Femur (tissue), 1 donor: ENCODE measurements at places on chromosomes 6 and 20.

DNA sequence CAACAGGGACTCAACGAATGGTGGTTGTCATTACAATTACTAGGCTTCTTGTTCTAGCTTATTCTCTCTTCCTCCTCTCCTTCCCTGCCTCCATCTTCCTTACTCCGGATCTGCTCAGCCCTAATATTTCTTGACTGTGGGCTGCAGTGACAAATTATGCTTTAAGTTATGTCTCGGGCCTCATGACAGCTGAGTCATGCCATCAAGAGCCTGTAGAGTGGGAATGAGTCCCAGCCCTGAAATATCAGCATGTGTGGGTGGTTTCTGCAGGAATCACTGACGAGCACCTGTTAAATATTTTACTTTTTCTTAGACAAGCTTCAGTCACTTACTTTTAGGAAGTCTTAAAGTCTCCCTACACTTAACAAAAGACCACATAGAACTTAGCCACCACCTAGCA, 83.1 kb upstream of the CBLN4 start:
- DNase-seq, result no peak

GRCh38 chr6:142530566-142530965, 228.8 kb downstream of the ADGRG6 start:
- DNase-seq, result no peak

DNA sequence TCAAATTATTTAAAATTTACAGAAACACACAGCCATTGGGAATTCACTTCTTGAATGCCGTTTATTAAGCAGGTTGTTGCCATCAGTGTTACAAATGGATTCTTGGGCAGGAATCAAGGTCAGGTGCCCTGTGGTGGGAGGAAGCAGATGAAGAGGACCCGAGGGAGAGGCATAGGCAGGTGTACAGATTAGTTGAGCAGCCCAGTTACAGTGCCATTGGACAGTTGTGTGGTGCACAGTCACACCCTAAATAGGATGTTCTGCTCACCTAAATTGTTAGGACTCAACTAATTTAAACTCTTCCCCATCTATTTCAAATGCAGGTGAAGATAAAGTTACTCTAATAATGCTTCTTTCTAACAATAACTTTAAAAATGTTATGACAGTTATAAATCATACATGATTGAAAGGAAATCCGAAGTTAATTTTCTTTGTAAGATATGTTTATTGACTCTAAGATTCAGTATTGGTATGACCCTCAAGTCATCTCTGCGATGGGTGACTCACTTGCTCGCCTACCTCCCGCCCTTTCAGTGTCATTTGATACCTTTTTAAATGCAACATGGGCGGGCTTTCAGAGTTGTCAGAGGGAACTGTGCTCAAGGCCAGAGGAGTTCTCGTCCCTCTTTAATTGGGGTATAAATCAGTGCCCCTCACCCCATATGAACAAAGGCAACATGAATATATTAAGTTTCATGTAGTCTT, 35.1 kb downstream of the DSE start:
- peak; percentile 53 for DNase-seq

- no peak for DNase-seq
These were observed 37.7 kb downstream of the MAP3K4 start for GRCh38 chr6:161029195-161029809.

DNA sequence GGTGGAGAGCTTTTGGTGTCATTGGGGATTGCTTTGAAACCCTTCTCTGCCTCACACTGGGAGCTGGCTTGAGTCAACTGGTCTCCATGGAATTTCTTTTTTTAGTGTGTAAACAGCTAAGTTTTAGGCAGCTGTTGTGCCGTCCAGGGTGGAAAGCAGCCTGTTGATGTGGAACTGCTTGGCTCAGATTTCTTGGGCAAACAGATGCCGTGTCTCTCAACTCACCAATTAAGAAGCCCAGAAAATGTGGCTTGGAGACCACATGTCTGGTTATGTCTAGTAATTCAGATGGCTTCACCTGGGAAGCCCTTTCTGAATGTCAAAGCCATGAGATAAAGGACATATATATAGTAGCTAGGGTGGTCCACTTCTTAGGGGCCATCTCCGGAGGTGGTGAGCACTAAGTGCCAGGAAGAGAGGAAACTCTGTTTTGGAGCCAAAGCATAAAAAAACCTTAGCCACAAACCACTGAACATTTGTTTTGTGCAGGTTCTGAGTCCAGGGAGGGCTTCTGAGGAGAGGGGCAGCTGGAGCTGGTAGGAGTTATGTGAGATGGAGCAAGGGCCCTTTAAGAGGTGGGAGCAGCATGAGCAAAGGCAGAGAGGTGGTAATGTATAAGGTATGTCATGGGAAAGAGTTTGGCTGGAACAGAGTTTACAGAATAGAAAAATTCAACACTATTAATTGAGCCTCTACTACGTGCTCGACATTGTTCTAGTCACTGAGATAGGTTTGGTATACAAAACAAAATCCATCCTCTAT, 31.2 kb downstream of the SRSF3 start:
- peak; percentile 71 for DNase-seq

DNA sequence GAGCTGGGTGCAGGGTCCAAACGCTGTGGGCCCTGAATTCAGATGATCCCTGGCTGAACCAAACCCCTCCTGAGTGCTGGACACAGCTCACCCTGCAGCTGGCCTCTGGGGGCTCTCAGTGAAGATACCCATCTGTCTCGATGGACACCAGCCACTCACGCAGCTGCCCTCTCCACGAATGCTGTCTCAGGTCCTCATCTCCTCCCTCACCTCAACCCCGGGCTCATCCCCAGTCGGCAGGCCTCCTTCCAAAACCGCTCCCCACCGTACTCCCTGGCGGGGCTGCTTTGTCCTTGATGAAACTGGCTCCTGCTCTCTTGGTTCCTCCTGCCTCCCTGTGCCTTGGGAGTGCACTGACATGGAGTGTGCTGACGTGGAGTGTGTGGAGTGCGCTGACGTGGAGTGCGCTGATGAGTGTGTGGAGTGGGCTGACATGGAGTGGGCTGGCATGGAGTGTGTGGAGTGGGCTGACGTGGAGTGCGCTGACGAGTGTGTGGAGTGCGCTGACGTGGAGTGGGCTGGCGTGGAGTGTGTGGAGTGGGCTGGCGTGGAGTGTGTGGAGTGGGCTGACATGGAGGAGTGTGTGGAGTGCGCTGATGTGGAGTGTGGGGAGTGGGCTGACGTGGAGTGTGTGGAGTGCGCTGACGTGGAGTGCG, 4.1 kb upstream of the YTHDF1 start:
- DNase-seq, result no peak

GRCh38 chr6:125486881-125487280, 185.1 kb upstream of the HDDC2 start:
- no peak for DNase-seq

DNA sequence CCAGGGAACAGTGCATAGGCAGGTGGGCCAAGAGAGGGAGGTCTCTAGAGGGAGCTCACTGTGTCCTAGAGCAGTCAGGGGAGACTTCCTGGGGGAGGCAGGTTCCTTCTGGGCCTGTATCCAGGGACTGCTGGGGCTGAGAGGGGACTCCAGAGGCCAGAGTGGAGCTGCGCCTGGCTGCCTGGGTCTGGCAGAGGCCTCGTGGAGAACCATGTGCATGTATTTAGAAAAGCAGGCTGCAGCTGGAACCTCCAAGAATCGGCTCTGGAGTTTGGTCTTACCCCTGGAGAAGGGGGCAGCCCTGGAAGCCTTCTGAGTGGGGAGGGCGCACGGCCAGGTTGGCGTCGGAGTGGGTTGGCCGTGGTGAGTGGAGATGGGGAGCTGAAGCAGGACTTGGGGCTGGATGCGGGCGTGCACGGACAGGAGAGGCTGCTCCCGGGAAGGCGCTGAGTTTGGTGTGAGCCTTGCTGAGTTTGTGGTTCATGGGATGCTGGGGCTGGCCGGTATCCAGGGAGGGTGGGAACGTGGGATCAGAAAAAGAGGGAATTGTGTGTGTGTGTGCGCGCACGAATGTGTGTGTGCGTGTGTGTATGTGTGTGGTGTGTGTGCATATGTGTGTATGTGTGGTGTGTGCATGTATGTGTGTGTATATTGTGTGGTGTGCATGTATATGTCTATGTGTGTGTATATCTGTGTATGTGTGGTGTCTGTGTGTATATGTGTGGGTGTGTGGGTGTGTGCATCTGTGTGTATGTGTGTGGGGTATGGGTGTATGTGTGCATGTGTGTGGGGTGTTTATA, 10.8 kb downstream of the VSTM2L start:
- no peak for DNase-seq

DNA sequence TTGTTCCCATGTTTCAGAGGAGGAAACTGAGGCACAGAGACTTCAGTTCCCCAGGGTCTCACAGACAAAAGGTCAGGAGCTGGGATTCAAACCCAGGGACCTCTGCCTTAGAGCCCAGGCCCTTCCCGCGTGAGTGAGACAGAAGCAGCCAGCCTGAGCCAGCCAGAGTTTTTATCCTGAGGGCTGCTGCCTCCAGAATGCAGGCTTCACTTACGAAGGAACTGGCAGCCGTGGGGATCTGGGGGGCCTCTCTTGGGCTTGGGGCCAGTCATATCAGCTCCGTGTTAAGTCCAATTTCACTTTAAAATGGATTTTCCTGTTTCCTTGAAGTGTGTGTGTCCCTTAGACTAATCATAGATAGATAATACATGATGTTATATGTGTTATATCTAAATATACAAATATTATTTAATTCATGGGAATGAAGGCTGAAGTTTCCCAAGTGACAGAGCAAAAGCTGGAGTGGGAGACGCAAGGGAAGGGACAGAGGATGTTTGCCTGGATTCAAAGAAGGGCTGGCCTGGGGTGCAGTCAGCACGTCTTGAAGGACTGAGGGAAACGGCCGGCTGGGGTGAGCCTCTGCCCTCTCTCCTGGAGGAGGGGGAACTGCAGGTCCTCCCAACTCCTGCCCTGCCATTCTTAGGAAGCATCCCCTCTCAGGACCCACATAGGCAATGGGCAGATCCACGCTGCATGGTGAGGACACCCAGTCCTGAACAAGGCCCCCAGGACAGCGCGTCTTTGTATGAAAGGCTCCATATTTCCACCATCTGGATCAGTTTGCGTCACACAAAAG, 320.1 kb downstream of the CDH4 start:
- DNase-seq, result no peak

- DNase-seq, result peak; percentile 7
These were observed 198.1 kb downstream of the DLL1 start for GRCh38 chr6:170092826-170093225.

DNA sequence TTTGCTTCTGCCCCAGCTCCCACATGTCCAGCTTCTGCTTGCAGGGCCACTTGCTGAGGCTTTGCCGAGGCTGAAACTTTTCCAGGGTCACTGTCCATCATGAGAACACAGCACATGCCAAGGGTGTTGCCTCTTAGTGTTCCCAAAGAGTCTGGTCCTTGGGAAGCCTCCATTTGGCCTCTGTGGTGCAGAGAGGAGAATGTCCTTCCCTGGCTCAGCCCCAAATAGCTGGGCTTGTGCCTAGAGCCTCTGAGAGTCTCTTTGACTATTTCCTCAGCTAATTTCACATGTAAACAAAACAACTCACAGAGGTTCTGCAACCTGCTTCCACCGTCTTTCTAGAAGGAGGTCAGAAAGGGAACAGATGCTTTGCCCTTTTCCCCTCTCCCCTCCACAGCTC, 40.4 kb upstream of the RAB23 start:
- peak; percentile 60 for DNase-seq

- DNase-seq, result no peak
These were observed 17.9 kb upstream of the THEMIS start for GRCh38 chr6:127918506-127919427.

DNA sequence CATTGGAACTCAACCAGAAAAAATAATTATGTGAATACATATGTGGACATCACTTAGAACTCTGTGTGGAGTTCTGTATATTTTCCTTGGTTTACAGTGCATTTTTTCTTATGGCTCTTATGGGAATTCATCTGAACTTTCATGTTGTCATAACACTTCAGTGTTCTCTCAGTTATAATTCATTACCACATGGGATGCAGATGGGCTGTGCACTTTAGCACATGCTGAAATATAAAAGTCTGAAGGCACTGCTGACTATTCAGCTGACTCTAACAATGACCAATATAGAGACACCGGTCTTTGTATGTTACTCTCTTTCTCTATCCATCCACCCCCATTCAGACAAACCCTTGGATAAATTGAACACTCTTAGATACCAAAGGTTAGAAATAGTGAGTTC, 29.3 kb downstream of the GRIK2 start:
- DNase-seq, result no peak

DNA sequence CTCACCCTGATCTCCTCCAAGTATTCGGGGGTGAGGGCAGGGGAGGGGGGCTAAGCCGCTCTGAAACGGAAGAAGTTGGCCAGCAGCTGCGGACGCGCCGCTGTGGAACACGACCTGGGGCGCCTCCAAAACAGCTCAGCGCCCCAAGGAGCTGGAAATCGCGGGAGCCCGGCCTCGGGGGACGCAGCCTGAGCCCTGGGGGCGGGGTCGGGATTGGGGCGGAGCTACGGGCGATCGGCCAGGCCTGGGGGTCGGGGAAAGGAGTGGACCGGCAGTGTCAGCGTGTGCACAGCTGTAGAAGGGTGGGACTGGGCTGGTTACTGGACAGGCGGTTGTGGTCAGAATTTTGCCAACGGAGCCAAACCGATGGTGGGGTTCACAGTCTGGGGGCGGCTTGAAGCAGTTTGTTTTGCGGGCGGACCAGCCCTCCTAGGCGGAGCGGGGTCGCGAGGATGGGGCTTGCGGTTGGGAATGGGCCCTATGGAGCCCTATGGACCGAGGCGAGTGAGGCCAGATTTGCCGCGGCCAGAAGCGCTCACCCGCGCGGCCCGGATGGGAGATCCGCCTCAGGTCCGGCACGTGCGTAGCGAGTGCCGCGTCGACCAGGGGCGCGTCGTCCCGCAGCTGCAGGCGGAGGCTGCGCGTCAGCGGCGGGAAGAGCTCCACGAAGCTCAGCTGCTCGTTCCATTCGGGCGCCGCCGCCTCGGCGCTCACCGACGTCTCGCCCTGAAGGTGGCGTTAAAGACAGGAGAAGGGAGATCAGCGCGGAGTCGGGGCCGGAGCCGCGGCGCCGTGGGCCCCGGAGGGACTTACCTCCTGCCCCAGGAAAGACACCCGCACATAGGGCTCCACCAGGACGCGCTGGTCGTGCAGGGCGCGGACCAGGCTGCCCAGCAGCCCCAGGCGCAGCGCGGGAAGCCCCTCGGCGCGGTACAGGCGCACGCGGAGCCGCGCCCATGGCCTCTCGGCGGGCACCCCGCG, 14.3 kb upstream of the SPAG4 start:
- peak; percentile 90 for DNase-seq
